Activated B cell treated with CpG ODN at 0.5 μM for 24 hours (primary cell): ENCODE measurements at places on chromosomes 7 and 10.

GRCh38 chr10:71836596-71836974 lies 14.5 kb downstream of the PSAP start:
- DNase-seq, result no peak

GRCh38 chr7:116777651-116778281 lies 84.6 kb upstream of the CAPZA2 start:
- DNase-seq, result no peak

DNA sequence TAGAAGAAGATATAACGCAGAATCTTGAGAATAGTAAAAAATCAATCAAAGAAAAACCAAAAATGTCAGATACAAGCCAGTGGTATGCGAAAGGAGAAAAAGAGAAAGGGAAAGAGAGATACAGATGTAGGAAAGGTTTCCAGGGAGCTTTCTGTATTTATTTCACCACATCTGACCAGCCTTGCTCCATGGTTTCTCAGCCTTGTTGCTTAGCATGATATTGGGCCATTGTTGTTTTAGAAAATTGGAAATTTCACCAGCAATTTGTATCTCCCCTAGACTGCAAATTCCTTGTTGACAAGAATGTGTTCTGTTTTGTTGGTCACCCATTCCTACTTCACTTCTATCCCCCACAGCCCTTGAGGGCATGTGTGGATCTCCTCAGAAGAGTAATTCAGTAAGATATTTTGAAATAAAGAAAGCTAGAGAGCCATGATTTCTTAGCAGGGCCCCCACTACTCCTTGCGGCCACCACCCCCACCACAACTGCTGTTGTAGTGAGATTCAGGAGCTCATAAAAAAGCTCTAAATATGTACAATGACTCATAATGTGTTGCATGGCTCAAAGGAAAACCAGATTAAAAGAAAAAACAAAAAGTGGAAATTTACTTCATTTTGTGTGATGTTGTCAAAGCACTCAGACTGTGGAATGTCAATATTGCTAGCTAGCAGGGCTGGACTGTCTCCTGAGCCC lies 138.7 kb downstream of the CHRM2 start:
- DNase-seq, result no peak

- DNase-seq, result no peak
These were observed 43.4 kb downstream of the PRF1 start for GRCh38 chr10:70558871-70559810.

DNA sequence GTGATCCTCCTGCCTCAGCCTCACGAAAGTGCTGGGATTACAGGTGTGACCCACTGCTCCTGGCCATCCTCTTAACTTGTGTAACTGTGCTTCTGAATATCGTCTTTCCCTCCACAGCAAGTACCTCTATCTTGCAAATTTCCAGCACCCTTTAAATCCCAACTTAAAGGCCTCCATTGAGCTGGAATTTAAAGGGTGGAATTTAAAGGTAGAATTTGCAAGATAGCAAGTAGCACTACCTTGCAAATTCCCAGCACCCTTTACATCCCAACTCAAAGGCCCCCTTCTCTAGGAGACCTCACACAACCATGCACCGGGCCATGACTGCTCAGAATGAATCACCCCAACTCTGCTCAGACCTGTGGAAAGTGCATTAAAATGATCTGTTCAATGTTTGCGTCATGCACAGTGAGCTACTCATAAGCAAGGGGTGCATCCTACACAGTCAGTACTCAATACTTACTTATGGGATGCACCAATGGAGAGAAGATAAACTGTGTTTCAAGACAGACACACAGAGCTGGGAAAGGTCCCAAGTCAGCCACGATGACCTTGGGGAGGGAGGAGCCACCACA lies 17.8 kb upstream of the SDK1 start:
- no peak for DNase-seq

GRCh38 chr7:55085511-55086412 lies 66.9 kb downstream of the EGFR start:
- no peak for DNase-seq

DNA sequence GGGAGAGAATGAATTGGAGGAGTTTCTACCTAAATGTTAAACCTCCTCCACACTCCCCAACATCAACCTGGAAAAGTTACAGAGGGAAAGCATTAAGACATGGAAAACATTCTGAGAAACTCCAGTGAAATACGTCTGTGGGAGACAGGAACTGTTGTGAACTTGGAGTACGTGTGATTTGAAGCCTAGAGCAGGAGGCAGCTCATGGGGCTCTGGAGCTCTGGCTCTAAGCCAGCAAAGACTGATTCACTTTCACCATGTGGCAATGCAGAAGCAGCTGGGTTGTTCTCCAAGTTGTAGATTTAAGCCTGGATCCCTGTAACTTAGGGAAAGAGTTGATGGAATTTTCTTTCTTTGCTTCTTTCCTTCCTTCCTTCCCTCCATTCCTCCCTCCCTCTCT lies 503.2 kb downstream of the NRG3 start:
- DNase-seq, result no peak

DNA sequence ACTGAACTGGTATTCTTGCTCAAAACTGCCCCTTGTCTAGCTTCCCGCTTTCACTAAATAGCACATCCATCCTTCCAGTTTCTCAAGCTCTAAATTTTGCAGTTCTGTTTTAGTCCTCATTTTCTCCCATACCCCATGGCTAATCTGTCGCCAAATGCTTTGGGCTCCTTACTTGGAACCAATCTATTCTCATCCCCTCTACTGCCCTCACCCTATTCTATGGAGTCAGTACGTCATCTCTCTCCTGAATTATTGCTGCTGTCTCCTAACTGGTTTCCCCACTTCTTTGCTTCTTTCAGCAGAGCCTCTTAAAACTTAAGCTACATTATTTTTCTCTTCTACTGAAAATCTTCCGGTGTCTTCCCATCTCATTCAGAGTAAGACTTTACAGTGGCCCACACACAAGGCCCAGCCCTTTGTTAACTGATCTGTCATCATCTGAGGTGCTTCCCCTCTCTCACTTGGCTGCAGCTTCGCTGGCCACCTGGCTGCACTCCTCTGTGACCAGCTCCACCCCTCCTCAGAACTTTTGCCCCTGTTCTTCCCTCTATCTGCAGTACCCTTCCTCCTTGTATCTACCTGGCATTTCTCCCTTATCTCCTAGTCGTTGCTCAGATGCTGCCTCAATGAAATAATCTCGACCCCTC lies 9.9 kb downstream of the STARD3NL start:
- DNase-seq, result no peak

DNA sequence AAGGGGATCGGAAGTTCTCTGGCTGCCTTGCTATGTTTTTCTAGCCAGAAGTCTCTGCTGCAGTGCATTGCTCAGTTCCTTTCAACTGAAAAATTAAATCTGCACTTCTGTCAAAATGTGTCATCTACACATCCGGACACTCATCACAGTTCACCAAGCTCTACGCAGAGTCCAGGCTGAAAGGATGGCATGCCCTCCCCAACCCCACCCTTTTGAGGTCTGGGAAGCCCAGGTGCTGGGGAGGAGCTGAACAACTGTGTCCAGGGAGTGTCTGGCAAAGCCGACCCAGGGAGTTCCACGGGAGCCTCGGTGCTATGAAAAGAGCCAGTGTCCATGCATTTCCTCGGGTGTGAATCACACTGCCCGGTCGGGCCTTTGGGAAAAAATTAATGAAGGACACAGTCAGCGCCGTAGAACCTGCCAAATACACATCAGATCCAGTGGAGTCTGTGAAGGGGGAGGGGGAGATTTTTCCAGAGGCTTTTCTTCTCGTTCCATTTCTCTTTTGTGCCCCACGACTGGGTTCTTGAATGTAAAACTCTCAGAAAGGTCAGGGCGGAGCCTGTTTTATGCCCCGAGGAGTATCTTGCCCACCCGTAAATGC lies 757 bp upstream of the PALS2 start:
- DNase-seq, result no peak

- DNase-seq, result no peak
These were observed 5.8 kb downstream of the PLA2G12B start for GRCh38 chr10:72948762-72949161.

DNA sequence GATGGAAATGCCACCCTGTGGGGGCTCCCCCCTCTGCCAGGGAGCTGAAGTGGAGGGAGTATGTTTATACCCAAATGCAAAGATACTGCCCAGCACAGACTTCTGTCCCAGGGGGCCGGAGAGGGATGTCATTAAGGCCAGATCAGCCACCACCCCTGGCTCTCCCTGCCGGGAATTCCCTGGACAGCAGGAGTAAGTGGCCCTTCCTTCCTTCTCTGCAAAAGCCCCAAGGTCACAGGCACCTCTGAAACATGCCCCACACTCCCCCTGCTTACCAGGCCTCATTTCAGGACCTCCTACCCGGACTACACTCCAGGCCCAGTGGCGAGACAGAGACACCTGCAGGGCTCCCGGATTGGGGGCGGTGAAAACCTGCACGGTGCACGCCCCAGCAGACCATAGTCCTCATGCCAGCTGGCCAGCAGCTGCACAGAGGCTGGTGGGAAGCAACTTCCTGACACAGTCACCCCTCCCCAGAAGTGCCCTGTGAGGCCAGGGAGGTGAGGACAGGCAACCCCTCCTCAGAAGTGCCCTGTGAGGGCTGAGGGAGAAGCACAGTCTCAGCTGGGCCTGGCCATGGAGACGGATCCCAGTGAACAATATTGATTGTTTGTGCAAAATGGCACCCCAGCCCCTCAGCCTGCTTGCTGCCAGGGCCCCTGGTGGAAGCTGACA lies 33.0 kb upstream of the RET start:
- DNase-seq, result no peak

DNA sequence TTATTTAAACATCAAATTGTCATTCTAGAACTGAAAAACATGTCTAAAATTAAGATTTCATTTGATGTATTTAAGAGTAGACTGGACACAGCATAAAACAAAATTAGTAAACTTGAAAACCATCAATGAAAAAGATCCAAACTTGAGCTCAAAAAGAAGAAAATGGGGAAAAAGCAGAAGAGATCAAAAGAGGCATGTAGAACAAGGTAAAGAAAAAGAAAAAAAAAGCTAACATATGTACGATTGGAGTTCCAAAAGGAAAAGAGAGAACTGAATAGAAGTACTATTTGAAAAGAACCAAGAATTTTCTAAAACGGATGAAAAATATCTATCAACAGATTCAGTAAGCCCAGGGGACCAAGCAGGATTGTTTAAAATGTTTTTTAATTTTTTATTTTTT lies 3.6 kb downstream of the FBXL13 start:
- DNase-seq, result no peak

DNA sequence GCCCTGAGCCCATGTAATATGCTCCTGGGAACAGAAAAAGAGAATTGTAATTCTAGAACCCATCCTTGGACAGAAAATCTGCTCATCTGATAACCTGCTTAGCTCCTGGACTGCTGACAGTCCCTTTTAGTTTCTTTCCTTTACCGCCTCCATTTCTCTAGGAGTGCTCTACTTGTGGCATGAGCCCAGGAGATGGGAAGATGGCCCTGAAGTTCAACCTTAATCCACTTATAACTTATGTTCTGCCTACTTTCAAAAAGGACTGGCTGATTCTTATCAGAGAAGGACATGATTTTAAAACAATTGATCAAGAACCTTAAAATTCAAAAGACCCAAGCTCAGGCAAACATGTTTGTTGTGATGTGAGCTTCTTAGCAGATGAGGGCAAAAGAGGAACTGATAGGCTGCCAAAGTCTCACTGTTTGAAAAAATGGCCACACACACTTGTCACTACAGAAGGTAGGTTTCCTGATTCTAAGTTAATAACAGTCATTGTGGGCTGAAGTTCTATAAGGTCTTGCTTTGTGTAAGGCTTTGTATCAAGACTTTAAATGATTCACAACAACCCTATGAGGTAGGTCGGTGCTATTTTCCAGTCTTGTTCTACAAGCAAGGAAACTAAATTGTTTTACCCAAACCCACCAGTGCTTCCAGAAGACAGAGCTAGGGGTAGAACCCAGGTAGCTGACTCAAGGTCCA lies 94.3 kb upstream of the AFAP1L2 start:
- no peak for DNase-seq

GRCh38 chr10:60428387-60428737 lies 38.7 kb upstream of the ANK3 start:
- DNase-seq, result no peak

DNA sequence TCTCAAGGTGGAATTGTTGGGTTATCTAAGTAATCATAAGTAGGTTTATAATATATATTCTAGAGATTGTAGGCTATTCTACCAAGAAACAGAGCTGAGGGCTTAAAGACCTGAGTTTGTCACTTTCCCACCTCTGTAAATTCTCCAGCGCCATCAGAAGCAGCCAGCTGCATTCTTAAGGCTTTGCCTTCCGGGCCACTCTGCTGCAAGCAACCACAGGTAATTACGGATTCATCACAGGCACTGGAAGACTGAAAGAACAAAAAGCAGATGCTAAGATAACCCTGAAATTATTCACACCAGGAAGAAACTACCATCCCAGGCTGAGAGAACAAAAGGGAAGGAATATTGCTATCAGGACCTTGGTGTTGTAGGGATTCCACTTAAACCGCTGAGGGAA lies 137.8 kb upstream of the JCAD start:
- no peak for DNase-seq

DNA sequence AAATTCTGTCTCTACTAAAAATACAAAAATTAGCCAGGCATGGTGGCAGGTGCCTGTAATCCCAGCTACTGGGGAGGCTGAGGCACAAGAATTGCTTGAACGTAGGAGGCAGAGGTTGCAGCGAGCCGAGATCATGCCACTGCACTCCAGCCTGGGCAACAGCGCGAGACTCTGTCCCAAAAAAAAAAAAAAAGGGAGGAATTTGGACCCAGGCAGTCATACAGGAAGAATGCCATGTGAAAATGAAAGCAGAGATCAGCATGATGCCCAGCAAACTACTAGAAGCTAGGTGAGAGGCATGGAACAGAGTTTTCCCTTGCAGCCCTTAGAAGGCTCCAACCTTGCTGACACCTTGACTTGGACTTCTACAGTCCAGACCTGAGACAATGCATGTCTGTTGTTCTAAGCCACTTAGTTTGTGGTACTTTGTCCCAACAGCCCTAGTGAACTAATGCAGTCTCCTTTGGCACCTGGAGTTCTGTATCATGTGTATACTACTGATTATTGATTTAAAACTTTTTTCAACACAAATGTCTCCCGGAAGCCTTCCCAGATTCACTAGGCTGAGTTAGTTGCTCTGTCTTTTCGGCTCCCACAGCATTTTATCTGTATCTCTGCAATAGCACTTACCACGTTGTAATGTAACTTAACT lies 10.2 kb upstream of the BAG3 start:
- DNase-seq, result no peak

DNA sequence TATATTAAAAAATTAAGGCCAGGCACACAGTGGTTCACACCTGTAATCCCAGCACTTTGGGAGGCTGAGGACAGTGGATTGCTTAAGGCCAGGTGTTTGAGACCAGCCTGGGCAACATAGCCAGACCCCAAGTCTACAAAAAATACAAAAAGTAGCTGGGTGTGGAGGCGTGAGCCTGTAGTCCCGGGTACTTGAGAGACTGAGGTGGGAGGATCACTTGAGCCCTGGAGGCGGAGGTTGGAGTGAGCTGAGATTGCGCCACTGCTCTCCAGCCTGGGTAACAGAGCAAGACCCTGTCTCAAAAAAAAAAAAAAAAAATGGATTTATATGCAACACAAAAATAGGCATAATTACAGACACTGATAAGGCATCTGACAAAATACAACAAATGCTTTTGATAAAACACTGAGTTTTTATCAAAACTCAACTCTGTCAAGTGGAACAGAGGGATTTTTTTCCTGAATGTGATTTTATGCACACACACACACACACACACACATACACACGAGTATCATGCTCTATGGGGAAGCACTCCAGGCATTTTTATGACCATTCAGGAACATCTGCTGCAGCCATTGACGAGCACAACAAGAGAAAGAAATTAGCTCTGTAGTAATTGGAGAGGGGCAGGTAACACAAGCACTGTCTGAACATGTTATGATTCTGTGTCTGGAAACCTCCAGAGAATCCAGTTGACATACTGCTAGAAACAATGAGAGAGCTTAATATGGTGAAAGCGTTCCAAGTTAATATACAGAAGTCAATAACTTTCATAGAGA lies 193.1 kb downstream of the WDR37 start:
- no peak for DNase-seq
